Kidney epithelial cell (primary cell): ENCODE measurements at places on chromosomes 16 and 17. TPM values are rescaled to one million over a fixed set of nuclear protein-coding genes. Genes with fewer than 3 reads are reported as not detected.

Gene MMP25
- 0.17 TPM in 1 of 2 replicates, not detected in the other for total RNA-seq

Gene POLR3E
- total RNA-seq = 33.1 and 39.4 TPM in 2 replicates

Gene RHBDL3
- total RNA-seq = not detected in 2 replicates

Gene LUC7L
- total RNA-seq = 61.8 and 109 TPM in 2 replicates

Gene CHST6
- 1.6 and 2.4 TPM in 2 replicates for total RNA-seq

Gene KRT9
- not detected in 2 replicates for total RNA-seq

Gene NKD1
- total RNA-seq = 0.33 and 0.34 TPM in 2 replicates

Gene CCDC144A
- total RNA-seq = under 0.01 and 0.29 TPM in 2 replicates

Gene HIC1
- 8.8 and 11.9 TPM in 2 replicates for total RNA-seq

Gene PGAP6
- total RNA-seq = 114 and 160 TPM in 2 replicates

Gene GCGR
- not detected in 2 replicates for total RNA-seq

Gene ENDOV
- total RNA-seq = 14.6 and 18.6 TPM in 2 replicates

Gene GPRC5B
- total RNA-seq = 11.2 and 14.0 TPM in 2 replicates

Gene KRTAP9-8
- total RNA-seq = not detected in 2 replicates

Gene SCNN1B
- 0.38 TPM in 1 of 2 replicates, not detected in the other for total RNA-seq

Gene CCL17
- total RNA-seq = not detected in 2 replicates

Gene CRHR1
- not detected in 2 replicates for total RNA-seq

Gene PABPN1L
- not detected in 2 replicates for total RNA-seq

Gene CPPED1
- total RNA-seq = 25.3 and 31.8 TPM in 2 replicates

Gene LGALS9B
- total RNA-seq = not detected in 2 replicates

Gene RAC3
- 57.4 and 64.1 TPM in 2 replicates for total RNA-seq

Gene RTN4RL1
- 0.14 TPM in 1 of 2 replicates, not detected in the other for total RNA-seq

Gene LITAFD
- total RNA-seq = not detected in 2 replicates

Gene TBC1D3C
- total RNA-seq = not detected in 2 replicates

Gene CCDC57
- 25.5 and 27.5 TPM in 2 replicates for total RNA-seq

Gene GABARAP
- 277 and 595 TPM in 2 replicates for total RNA-seq
